NCI-H524 (cell line): ENCODE measurements at places on chromosomes 1 and 21.

- DNase-seq, result no peak
Observed at GRCh38 chr1:221204055-221204833, 325.0 kb downstream of the HLX start.

DNA sequence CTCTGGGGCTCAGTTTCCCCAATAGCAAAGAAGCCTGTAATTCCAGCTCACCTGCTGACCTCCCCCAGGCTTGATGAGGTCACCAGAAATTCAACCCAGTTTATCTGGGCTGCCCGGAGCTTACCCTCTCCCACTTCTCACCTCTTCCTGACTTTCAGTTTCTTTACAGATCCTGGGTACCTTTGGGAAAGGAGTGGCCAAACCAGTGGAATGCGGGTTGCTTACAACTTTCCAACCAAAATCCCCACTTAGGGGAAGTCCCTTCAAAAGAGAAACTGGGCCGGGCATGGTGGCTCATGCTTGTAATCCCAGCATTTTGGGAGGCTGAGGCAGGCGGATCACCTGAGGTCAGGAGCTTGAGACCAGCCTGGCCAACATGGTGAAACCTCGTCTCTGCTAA is 5.9 kb upstream of the MARCKSL1 start:
- DNase-seq, result no peak

GRCh38 chr1:201217851-201218250 is 27.2 kb downstream of the IGFN1 start:
- DNase-seq, result no peak

DNA sequence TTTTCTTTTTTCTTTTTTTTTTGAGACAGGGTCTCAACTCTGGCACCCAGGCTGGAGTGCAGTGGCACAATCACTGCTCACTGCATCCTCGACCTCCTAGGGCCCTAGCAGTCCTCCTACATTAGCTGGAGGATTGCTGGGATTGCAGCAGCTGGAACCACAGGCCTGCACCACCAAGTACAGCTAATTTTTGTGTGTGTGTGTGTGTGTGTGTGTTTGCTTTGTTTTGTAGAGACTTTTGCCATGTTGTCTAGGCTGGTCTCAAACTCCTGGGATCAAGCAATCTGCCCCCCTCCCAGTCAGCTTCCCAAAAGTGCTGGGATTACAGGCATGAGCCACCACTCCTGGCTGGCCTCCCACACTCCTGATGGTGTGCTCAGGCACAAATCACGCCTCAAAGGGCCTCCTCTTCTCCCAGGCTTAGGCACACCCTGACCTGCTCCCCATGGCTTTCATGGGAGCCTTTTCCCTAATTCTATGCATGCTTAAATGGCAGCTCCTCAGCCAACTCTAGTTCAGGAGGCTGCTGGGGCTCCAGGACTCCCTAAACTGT is 9.4 kb downstream of the FAM229A start:
- DNase-seq, result no peak

DNA sequence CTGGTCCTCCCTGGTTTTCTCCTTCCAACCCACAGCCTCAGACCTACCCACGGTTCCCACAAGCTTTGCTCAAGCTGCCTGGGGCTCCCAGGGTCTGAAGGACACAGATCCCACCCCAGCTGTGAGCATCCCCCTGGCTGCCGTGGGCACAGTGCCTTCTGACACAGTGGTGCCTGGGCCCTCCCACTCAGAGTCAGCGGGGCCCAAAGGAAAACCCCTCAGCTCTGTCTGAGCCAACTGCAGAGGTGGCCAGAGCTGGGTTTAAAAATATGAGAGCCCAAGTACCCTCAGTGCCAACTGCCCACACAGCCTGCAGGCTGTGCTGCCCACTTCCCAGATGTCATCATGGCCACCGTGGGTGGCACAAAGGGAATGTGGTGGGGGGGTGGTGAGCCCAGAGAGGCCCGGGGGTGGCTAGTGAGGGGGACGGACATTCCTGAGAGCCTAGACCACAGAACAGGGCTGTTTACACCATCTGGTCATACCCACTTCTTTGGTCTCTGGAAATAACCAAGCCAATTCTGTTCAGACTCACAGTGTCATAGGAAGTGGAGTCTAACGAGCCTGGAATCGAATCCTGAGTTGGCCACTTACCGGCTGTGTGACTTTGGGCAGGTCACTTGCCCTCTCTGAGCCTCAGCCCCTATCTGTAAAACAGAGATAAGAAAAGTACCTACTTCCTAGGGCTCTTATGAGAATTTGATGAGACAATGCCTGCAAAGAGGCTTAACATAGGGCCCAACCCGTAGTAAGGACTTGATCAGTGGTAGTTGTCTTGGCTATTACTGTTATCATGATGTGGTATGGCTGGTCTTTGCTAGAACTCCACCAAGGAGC is 85.5 kb downstream of the CAMK2N1 start:
- no peak for DNase-seq

DNA sequence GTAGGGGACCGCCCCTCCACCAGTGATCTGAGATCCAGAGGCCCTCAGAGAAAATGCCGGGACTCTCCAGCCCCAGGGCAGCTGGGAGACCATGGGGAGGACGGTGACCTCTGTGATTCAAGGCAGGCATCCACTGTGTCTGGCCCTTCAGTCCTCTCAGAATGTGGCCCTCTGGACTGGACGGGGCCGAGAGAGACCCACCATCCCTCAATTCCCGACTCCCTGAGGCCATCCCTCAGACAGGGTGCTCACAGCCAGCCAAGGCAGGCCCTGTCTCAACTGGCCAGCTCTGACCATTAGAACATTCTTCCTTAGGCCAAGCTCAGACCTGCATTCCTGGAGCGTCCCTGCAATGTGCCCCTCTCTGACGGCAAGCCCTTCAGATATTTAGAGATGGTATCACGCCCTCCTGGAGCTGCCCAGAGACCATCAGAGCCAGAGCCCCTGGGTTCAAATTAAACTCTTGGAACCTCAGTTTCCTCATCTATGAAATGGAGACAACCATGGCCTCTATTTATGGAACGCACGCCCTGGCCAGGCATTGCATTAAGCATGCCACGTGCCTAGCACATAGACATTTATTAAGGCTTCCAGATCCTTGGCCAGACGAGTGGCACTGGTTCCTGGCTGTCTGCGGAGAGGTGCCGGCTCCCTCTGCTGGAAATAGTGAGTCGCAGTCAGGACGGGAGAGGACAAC is 9.6 kb upstream of the EPS8L3 start:
- peak; percentile 51 for DNase-seq

DNA sequence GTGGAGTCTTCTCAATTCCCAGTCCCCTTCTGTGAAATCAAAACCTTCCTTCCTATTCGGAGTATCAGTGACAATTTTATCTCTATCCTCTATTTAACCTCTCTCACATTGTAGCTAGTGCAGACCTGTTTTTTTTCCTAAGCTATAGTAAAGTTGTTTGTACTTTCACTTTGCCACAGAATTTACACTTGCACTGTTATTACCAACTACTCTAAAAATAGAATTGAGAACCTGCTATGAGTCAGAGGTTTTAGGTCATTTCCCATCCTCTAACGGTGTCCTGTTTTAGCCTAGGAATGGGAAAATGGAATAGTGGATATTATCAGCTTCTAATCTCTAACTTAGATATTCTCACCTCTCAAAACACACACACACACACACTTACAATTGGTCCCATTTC is 862.7 kb downstream of the NCAM2 start:
- DNase-seq, result no peak

DNA sequence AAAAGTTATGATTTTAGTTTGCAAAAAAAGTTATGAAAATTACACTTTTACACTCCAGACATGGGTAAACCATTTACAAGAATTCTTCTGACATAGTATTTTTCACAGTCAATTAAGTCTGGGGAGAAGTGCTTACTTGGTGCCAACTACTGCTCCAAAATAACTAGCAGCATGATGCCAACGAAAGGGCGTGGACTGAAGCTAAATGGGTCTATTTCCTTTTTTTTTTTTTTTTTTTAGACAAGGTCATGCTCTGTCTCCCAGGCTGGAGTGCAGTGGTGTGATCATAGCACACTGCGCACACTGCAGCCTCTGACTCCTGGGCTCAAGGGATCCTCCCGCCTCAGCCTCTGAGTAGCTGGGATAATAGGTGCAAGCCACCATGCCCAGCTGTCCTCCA is 43.2 kb downstream of the FMO4 start:
- DNase-seq, result no peak

- no peak for DNase-seq
Observed at GRCh38 chr1:29474274-29475244, 238.2 kb downstream of the PTPRU start.

GRCh38 chr1:98669355-98670296 is 8.1 kb downstream of the SNX7 start:
- DNase-seq, result no peak

GRCh38 chr1:37482796-37483744 is 8.7 kb downstream of the ZC3H12A start:
- DNase-seq, result no peak

- DNase-seq, result no peak
Observed at GRCh38 chr1:157910270-157910669, 68.7 kb upstream of the CD5L start.
